ENCODE measurements at places on chromosomes 6 and 20.

DNA sequence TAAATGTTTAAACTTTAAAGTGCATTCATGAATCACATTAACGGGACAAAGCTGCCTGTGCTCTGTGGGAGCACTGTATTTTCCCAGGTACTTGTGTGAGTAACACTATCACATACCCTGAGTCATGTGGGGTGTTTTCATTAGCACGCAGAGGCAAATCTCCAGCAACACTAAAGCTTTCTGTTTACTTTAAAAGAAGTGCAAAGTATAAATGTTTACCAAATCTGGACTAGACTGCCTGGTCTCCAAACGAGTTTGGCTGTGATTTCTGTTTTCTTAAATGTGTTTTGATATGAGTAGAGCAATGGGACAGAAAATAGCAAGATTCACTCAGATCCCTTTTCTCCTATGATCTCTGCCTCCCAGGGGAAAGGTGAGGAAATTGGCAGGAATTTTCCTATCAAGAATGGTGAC is 28.8 kb upstream of the RIPPLY2 start:
- no peak for DNase-seq

GRCh38 chr6:29917857-29918256 is 24.5 kb upstream of the HLA-A start:
- DNase-seq = no peak

DNA sequence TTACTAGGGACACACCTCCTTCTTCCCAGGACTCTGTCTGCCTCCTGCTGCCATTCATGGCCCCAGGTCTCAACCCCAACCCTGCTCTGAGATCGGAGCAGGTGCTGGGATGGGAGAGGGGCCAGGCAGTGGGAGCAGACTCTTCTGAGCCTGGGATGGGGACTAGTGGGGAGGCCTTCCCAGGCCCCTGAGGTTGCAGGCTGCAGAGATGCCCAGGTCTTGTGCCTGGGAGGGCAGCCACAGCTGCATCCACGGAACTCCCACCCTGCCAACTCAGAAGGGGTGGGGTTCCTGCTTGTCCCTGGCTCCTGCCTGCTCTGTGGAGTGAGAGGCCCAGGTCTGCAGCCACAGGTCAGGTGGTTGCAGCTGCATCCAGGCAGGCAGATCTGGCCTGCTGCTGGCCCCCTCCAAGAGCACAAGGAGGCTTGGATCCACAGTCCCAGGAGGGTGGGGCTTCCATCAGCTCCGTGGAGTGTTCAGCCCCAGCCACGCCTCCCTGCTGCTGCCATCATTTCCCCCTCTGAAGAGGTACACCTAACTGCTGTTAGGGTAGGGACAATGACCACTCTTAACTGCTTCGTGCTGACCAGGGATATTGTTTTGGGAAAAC is 2.9 kb upstream of the SLC22A1 start:
- no peak for DNase-seq

DNA sequence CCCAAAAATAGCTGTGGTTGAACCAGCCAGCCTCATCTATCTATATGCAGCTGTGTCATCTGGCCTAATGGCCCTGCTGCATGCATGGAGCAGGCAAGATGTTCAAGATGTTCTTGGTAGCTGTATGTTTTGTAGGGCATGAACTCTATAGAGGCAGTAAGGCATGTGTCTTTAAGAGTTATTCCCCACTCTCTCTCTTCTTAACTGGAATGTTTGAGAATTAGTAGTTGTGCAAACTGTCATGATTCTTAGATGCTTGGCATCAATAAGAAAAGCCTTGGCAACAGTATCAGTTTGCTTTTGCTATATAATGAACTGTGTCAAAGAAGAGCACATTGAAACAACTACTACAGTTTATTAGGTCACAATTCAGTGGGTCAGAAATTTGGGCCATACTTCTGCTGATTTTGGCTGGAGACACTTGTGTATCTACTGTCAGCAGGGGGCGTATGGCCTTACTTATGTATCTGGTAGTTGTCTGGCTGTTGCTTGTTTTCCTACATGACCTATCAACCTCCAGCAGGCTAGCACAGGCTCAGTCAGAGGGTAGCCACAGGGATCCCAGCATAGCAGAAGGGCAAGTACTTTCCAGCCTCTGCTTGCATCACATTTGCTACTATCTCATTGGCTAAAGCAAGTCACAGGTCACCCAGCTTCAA is 56.1 kb upstream of the LAMP5 start:
- no peak for DNase-seq

- no peak for DNase-seq
Observed at GRCh38 chr6:123467392-123467791, 169.4 kb downstream of the TRDN start.

- DNase-seq = no peak
Observed at GRCh38 chr6:43917878-43918382, 147.9 kb downstream of the VEGFA start.

- no peak for DNase-seq
Observed at GRCh38 chr20:47125508-47125757, 230.8 kb downstream of the EYA2 start.

DNA sequence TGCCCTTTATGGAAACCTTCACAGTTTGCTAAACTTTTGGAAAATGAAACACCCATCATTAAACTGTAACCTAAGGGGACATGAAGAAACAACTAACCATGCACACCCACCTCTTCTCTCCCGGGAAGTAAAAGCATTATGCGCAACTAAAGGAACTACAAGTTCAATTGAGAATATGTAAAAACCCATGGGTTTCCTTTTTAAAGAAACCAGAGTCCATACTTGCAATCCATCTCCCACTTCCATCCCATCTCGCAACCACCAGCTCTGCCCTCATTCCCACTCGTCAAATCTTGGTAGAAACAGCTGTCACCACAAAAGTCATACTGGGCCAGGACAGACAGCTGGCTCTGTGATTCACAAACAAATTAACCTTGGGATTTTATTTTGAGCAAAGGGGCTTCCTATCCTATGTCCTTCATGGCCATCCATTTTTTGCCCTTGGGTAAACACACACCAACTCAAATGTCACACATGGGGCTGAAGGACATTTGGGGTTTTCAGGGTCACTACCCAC is 81.5 kb downstream of the HAO1 start:
- DNase-seq = no peak

Measured in RWPE2 (cell line).